Cardiac ventricle fibroblast (primary cell): ENCODE measurements at places on chromosomes 3 and 15. TPM values are rescaled to one million over a fixed set of nuclear protein-coding genes. Genes with fewer than 3 reads are reported as not detected.

Gene UBE2E2
- total RNA-seq = 26.8 and 108 TPM in 2 replicates

Gene EPHB1
- total RNA-seq = 0.06 and 0.15 TPM in 2 replicates

Gene LRRC49
- 2.7 and 6.0 TPM in 2 replicates for total RNA-seq

Gene TIMP4
- total RNA-seq = 54.6 and 62.7 TPM in 2 replicates

Gene SKIC8
- 50.4 and 59.5 TPM in 2 replicates for total RNA-seq

Gene SEMA5B
- not detected in 2 replicates for total RNA-seq

Gene PLA2G4F
- not detected in 2 replicates for total RNA-seq

Gene ASB14
- total RNA-seq = not detected in 2 replicates

Gene P2RY1
- 2.1 and 2.6 TPM in 2 replicates for total RNA-seq

Gene DNAJC17
- total RNA-seq = 17.0 and 43.3 TPM in 2 replicates

Gene CNTN3
- not detected in 2 replicates for total RNA-seq
